ENCODE measurements at places on chromosomes 7 and 10.

DNA sequence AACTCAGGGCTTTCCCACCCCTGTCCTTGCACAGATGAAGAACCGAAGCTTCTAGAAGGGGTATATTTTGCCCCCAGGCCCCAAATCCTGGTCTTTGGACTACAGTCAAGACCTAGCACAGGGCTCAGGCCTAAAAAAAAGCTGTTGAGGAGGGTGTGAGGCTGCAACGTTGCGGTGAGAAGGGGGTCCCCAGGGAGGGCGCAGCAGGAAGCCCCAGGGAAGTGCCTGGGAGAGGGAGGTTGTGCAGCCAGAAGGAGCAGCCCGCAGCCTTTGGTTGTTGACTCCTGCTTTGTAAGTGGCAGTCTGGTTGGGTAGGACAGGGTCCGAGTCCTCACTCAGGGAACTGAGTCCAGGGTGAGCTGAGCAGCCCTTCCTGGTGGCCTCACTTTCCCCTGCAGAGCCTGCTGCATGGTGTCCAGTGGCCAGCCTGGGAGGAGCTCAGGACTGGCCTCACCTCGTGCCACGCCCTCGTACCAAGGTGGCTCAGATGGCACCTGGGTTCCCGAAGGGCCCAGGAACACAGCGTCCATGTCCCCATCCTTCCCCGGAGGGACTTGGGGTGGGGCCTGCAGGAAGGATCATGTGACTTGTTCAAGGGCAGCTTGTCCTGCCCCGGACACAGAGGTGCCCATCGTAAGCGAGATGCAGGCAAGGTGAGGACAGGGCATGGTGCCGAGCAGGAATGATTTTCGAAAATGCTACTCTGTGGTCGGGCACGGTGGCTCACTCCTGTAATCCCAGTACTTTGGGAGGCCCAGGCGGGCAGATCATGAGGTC is 166.4 kb upstream of the TNRC18 start:
- DNase-seq = no peak

- no peak for DNase-seq
Observed at GRCh38 chr7:29090836-29091601, 55.3 kb downstream of the CPVL start.

GRCh38 chr7:46855851-46856250 is 726.1 kb downstream of the TNS3 start:
- no peak for DNase-seq

- no peak for DNase-seq
Observed at GRCh38 chr10:2619472-2619871, 447.9 kb upstream of the PFKP start.

DNA sequence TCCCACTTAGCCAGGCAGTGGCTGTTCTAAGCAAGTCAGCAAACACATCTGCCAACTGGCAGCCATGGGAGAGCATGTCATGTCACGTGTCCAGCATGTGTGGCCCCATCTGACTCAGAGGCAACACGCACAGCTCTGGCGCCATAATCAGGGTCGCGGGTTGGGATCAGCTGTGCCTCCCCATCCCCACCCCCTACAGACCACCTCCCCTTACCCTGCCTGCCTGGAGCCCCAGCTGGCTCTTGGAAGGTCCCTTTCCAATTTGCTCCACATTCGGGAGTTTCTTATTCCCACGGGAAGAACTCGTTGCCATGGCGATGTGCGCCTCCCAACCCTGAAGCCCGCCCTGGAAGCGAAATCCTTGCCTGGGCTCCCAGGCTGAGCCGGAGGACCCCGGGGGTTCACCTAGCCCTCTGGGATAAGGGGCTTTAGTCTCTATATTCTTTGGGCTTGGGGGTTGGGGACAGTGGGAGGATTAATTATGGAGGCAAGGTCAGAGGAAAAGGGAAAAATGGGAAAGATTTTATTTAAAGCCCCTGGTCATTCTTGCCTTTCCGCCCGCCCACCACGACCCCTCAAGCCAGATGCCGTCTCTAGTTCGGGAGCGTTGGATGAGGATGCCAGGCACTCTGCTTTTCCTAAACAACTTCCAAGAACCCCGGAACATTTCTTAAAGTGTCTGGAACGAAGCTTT is 283.7 kb downstream of the ZEB1 start:
- DNase-seq = no peak

DNA sequence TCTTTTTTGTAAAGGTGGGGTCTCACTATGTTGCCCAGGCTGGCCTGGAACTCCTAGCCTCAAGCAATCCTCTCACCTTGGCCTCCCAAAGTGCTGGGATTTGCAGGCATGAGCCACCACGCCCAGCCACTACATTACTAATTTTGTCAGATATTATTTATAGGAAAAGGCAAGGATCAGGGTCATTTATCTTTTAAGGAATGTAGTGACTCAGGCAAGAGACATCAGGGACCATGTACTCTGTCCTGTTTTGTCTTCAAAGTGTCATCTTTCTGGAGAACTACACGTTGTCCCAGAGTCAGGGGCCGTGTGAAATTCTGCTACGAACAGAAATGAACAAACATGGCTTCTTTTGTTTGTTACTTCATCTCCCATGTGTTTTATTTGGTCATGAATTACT is 105.3 kb downstream of the NPTX2 start:
- no peak for DNase-seq

DNA sequence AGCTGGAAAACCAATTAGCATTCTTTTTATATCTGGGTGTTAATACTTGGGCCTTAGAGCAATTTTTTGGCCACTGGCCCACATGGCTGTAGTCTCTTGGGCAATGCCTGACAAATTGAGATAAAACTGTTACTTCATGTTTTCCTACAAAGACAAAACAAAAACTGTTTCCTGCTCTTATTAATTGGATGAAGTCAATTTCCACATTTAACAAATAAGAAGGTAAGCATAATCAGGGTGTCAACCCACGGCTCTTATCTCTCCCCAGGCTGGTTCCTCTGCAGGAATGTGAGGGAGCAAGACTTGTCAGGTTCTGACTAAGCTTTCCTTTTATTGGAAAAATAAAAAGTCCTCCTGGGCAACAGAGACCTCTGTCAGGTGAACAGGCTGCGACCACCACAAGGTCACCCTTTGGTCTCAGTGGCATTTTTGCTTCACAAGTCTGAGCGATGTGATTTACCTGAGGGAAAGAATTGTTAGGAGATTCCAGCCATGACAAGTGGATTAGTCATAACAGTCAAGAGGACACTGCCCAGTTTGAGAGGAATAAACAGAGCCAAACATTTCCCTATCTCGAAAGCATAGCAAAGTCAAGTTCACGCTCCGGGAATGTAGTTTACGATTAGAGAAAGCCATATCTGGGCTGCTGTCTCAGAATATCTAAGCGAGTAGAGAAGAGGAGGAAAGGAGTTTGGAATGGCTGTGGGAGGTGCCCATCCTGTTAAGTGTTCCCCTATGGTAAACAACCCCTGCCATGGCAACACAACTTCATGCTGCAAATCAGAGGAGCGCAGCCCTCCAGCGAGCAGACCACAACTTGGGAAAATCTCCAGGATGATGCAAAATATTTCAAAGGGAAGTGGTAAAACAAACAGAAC is 144.4 kb downstream of the TES start:
- no peak for DNase-seq

All from activated T-helper 1 cell treated with anti-CD3 and anti-CD28 coated beads, Interleukin-2, amount 50 U/mL, for 16 hours (primary cell).